ENCODE measurements at places on chromosomes 1 and 21. TPM values are rescaled to one million over a fixed set of nuclear protein-coding genes. Genes with fewer than 3 reads are reported as not detected.

The MCOLN3 gene
- 0.05 TPM for polyA plus RNA-seq

- DNase-seq: no peak
These were observed 801 bp downstream of the RPS6KC1 start for GRCh38 chr1:213051881-213052202.

DNA sequence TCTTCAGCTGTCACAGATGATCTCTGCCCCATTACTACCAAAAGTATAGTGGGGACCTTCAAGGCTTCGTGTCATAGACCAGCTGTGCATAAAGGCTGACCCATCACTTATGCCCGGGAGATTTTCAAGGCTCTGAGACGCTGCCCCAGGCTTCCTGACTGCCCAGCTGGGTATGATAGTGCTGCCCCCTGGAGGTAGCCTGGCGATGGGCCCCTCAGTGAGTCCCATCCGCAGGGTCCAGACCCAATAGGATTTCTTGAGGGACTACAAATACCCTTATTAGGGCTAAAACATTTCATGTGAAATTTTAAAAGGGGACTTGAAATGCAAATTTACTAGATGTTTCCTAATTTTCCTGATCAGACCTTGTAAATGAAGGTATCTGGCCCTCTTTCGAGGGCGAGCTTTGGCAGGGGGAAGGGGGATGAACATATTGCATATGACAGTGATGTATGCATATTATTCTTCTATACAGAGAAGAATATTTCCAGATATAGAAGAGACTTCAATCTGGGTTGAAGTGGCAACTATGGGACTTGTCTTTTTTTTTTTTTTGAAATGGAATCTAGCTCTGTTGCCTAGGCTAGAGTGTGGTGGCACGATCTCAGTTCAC, 11.7 kb upstream of the FCMR start:
- no peak for DNase-seq

- no peak for DNase-seq
These were observed 46.7 kb upstream of the GUCA2A start for GRCh38 chr1:42211224-42211623.

- DNase-seq: no peak
These were observed 185.5 kb upstream of the C1orf174 start for GRCh38 chr1:4085546-4085945.

GRCh38 chr21:14995226-14995625, 69.6 kb downstream of the NRIP1 start:
- no peak for DNase-seq

GRCh38 chr1:33649759-33650158, 177.3 kb downstream of the ZSCAN20 start:
- no peak for DNase-seq
